Uterus (tissue), 4 donors: ENCODE measurements at places on chromosomes 11 and 22.

DNA sequence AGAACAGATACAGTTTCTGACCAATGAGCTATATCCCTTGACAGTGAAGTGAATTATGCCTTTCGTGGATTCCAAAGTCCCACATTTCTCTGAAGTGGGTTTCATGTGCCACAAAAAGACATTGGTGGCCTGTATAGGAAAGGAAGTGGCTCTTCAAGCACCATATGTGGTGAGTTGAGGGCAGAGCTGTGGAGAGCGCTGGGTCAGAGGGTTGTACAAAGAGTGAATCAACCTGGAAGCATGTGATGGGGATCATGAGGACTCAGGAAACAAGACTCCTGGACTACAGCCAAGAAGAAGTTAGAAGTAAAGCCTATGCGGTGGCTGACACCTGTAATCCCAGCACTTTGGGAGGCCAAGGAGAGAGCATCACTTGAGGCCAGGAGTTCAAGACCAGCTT lies 579 bp upstream of the SLC5A4 start:
- H3K4me3 ChIP-seq = no peak overlapping the region
- H3K4me1 ChIP-seq = no peaks in the 10 kb centered on the region
- no peaks in the 10 kb centered on the region for H3K36me3 ChIP-seq
- no peak for DNase-seq
- no peak overlapping the region for H3K27ac ChIP-seq

- no peaks in the 10 kb centered on the region for H3K36me3 ChIP-seq
- H3K27me3 ChIP-seq = no peaks in the 10 kb centered on the region
- no peaks in the 10 kb centered on the region for H3K4me1 ChIP-seq
- peak overlapping the region; percentile 44 for H3K4me3 ChIP-seq
- peak overlapping the region; percentile 89 for H3K27ac ChIP-seq
Observed at GRCh38 chr11:100689141-100689540, 2.1 kb downstream of the ARHGAP42 start.

- H3K36me3 ChIP-seq = no peaks in the 10 kb centered on the region
- no peak overlapping the region for H3K27ac ChIP-seq
- H3K4me3 ChIP-seq = no peak overlapping the region
- no peaks in the 10 kb centered on the region for H3K27me3 ChIP-seq
Observed at GRCh38 chr11:70887542-70887827, 364.9 kb downstream of the SHANK2 start.

DNA sequence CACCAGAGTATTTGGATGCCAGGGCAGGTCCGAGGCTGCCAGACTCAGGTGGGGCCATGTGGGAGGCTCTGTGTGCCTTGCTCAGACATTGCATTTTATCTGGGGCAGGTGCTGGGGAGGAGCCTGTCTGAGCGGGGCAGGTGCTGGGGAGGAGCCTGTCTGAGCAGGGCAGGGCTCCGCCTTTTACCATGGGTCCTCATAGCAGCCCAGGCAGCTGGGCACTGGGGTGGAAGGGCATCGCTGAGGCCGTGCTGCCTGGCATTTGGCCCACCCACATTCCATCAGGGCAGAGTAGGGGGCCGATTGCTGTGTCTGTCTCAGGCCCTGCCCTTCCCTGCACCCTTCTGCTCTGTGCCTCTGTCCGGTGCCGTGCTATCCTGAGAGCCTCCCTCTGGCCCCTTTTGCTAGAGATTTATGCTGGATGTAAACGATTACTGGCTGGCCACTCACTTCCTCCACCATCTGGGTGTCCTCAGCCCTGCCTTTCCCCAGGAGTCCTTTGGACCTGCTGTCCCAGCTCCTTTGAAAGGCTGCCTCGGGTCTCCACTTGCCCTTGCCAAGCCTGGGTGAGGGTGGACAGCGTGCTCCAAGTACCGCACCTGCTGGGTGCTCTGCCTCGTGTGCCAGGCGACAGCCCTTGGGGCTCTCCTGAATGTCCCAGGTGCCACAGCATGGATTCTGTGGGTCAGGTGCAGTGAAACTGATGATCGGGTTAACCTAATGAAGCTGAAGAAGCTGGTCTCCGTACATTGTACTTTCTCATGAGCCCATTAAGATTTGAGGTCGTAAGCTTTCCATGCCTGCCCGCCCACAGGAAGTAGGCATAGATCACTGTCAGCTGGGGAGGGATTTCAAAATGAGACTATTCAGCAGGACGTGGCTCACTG lies 281.6 kb downstream of the TBC1D22A start:
- H3K36me3 ChIP-seq = no peaks in the 10 kb centered on the region
- no peak for DNase-seq
- no peak overlapping the region for H3K27ac ChIP-seq
- H3K4me1 ChIP-seq = no peaks in the 10 kb centered on the region
- no peak overlapping the region for H3K4me3 ChIP-seq
- H3K27me3 ChIP-seq = no peaks in the 10 kb centered on the region

- no peaks in the 10 kb centered on the region for H3K36me3 ChIP-seq
- H3K4me1 ChIP-seq = peaks cover 2% of the 10 kb centered on the region
- no peak overlapping the region for H3K4me3 ChIP-seq
Observed at GRCh38 chr11:72859126-72859525, 44.9 kb downstream of the ATG16L2 start.

- H3K27me3 ChIP-seq = no peaks in the 10 kb centered on the region
- H3K4me1 ChIP-seq = no peaks in the 10 kb centered on the region
- peak overlapping the region; percentile 21 for H3K27ac ChIP-seq
- no peak for DNase-seq
Observed at GRCh38 chr22:41825376-41825775, 7.5 kb upstream of the SREBF2 start.

DNA sequence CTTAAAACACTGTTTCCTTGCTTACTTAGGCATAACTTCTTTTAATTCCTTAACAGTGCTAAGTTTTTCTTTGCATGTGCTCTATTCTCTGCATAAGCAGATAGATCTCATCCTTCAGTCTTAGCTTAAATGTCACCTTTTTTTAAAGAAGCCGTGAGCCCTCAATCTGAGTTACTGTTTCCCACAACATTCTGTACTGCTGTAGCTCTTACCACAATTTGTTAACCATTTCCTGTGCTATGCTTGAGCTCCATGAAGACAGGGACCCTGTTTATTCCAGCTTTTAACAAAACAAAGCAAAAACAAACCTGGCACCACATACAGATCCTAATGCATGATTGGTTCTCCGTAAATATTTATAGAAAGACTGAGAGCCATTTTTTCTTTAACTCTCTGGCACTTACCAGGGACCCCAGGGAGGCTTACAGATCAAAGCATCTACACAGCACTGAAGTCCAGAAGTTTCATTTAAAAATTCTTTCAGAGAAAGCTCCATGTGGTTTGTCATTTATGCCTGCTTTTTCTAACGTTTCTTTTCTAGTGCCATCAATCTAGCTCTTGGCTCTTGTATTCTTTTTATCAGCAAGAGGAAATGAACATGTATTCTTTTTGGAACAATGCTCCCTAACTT lies 74.9 kb downstream of the DYNC2H1 start:
- no peaks in the 10 kb centered on the region for H3K4me1 ChIP-seq
- H3K4me3 ChIP-seq = no peak overlapping the region
- no peaks in the 10 kb centered on the region for H3K27me3 ChIP-seq
- no peaks in the 10 kb centered on the region for H3K36me3 ChIP-seq

- no peak overlapping the region for H3K4me3 ChIP-seq
- DNase-seq = no peak
- H3K36me3 ChIP-seq = no peaks in the 10 kb centered on the region
- no peak overlapping the region for H3K27ac ChIP-seq
Observed at GRCh38 chr11:79906164-79906563, 465.3 kb upstream of the TENM4 start.

DNA sequence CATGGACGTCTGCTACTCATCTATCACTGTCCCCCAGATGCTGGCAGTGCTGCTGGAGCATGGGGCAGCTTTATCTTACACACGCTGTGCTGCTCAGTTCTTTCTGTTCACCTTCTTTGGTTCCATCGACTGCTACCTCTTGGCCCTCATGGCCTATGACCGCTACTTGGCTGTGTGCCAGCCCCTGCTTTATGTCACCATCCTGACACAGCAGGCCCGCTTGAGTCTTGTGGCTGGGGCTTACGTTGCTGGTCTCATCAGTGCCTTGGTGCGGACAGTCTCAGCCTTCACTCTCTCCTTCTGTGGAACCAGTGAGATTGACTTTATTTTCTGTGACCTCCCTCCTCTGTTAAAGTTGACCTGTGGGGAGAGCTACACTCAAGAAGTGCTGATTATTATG lies 9.2 kb upstream of the OR9Q2 start:
- no peaks in the 10 kb centered on the region for H3K36me3 ChIP-seq
- peak; percentile 13 for DNase-seq

GRCh38 chr11:11391169-11391568 lies 38.1 kb upstream of the CSNK2A3 start:
- no peaks in the 10 kb centered on the region for H3K27me3 ChIP-seq
- H3K4me1 ChIP-seq = no peaks in the 10 kb centered on the region
- no peaks in the 10 kb centered on the region for H3K36me3 ChIP-seq
- DNase-seq = no peak
- H3K27ac ChIP-seq = no peak overlapping the region

DNA sequence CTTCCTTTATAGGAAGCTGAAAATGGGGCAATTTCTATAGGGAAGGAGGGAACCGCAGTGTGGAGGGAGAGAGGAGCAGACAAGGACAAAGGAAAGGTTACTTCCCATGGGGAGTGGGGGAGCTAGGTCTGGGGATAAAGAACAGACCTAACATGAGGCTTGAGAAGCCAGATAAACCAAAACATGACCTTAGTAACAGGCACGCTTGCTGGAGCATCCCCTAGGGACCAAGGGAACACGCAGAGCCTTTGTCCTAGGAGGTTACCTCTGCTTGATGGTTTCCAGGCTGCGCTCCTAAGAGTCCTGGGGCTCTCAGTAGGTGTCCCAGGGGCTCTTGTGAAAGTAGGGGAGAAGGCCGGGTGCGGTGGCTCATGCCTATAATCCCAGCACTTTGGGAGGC lies 271.4 kb upstream of the NCAM1 start:
- DNase-seq = no peak
- H3K27ac ChIP-seq = no peak overlapping the region
- H3K4me1 ChIP-seq = no peaks in the 10 kb centered on the region
- H3K36me3 ChIP-seq = no peaks in the 10 kb centered on the region
- H3K4me3 ChIP-seq = no peak overlapping the region

DNA sequence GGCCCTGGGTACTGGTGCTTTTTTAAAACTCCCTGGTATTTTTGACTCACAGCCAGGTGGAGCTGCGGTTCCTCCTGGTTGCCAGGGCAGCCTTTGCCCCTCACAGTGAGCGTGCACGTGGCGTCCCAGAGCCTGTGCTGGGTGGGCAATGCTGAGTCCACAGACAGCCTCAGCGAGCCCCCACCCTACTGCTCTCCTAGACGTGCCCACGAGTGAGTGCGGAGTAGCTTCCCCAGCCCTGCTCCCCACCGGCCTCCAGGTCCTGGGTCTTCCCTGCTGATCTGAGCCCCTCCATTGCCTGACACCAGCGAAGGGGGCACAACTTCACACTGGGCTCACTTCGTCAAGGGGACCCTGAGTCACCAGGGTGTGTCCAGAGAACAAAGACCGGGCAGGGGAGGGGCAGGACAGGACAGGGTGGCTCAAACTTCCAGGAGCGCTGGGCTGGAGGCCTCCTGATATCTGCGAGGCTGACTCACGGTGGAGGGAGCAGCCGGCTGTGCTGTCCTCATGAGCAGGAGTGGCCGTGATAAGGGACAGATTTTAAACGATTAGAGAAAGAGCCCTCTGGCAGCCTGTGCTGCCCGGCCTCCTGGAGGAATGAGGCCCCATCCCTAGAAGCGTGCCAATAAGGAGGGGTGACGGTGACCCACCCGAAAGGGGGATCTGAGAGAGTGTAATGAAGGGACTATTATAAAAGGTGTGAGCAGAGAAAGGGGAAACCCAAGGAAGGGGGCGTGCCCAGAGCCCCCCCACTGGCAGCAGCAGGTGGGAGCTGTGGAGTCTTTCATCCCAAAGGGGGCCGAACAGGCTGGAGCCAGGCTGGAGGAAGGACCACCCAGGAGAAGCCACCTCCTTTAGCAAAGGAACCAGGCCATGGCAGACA lies 129.3 kb upstream of the FGF3 start:
- no peak for DNase-seq
- H3K36me3 ChIP-seq = no peaks in the 10 kb centered on the region
- H3K4me1 ChIP-seq = no peaks in the 10 kb centered on the region
- H3K27ac ChIP-seq = no peak overlapping the region
- no peak overlapping the region for H3K4me3 ChIP-seq

GRCh38 chr11:117836077-117836960 lies 11.8 kb upstream of the FXYD2 start:
- H3K27me3 ChIP-seq = no peaks in the 10 kb centered on the region
- H3K4me3 ChIP-seq = no peak overlapping the region
- H3K4me1 ChIP-seq = no peaks in the 10 kb centered on the region
- no peaks in the 10 kb centered on the region for H3K36me3 ChIP-seq

DNA sequence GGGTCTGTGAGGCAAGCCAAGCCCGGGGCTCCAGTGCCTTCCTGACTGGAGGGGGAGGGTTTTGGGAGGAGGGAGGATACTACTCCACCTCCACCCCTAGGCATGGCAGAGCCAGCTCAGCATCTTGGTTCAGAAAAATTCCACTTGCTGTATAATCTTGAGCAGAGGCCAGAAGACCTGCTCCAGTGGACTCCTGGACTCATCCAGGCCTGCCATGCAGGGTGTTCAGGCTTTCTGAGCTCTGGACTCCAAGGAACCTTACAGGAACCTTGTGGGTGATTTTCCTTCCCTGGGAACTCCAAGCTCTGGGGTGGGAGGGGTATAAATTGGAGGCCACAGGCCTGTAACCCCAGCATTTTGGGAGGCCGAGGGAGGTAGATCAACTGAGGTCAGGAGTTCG lies 9.4 kb downstream of the CSDC2 start:
- no peak overlapping the region for H3K27ac ChIP-seq
- H3K27me3 ChIP-seq = no peaks in the 10 kb centered on the region
- no peaks in the 10 kb centered on the region for H3K4me1 ChIP-seq
- DNase-seq = no peak
- no peak overlapping the region for H3K4me3 ChIP-seq

GRCh38 chr22:50074056-50074455 lies 11.2 kb downstream of the MLC1 start:
- DNase-seq = no peak
- H3K27me3 ChIP-seq = no peaks in the 10 kb centered on the region
- H3K4me1 ChIP-seq = no peaks in the 10 kb centered on the region
- no peak overlapping the region for H3K4me3 ChIP-seq
- H3K36me3 ChIP-seq = no peaks in the 10 kb centered on the region
- no peak overlapping the region for H3K27ac ChIP-seq

GRCh38 chr11:64040684-64041322 lies 5.1 kb downstream of the FLRT1 start:
- no peaks in the 10 kb centered on the region for H3K4me1 ChIP-seq
- no peak overlapping the region for H3K27ac ChIP-seq
- no peaks in the 10 kb centered on the region for H3K36me3 ChIP-seq
- H3K4me3 ChIP-seq = no peak overlapping the region
- no peaks in the 10 kb centered on the region for H3K27me3 ChIP-seq
